Activated T-cell treated with anti-CD3 and anti-CD28 coated beads, Interleukin-2, amount 50 U/mL, for 48 hours (primary cell): ENCODE measurements at places on chromosomes 7 and 10.

GRCh38 chr7:148148456-148148855 lies 442.1 kb upstream of the C7orf33 start:
- no peak for DNase-seq

- no peak for DNase-seq
Observed at GRCh38 chr10:13700473-13701144, 113.8 kb downstream of the PRPF18 start.

GRCh38 chr10:116587878-116588591 lies 2.7 kb upstream of the PNLIPRP1 start:
- no peak for DNase-seq

GRCh38 chr10:130924138-130924819 lies 387.2 kb downstream of the TCERG1L start:
- no peak for DNase-seq

DNA sequence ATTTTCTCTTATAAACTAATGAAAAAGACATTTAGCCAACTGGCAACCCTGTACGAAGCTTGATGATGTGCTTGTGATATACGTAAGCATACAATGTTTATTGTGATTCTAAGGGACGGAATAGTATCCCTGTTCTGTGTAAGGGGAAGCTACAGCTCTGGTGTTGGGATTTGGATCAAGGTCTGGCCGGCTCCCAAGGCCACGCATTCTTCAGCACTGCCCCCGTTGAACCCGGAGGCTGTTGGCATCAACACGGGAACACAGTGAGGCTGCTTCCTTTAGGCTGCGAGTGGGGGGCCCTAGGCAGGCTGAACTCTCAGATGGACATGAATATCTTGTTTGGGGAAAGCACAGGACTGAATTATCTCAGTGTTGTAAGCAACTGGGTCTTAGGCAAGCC lies 180.6 kb downstream of the CAMK1D start:
- DNase-seq = no peak

DNA sequence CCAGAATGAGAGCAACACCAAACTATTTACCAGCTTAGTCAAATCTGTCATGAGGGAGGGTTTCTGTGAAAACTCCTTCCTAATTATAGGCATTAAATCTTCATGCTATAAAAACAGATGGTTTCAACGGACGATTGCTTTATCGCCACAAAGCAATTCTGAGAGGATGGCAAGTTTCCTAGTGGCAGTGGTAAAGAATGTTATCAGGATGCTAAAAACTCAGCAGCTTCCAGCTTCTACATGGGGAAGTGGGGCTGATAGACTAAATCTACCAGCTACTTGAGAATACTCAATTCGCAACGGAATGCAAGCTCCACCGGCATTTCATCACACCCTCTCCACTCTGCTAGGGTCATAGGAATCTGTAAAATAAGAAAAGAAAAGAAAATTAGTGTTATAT lies 41.8 kb downstream of the JCAD start:
- no peak for DNase-seq

- no peak for DNase-seq
Observed at GRCh38 chr10:76649723-76650127, 987.9 kb downstream of the KCNMA1 start.

DNA sequence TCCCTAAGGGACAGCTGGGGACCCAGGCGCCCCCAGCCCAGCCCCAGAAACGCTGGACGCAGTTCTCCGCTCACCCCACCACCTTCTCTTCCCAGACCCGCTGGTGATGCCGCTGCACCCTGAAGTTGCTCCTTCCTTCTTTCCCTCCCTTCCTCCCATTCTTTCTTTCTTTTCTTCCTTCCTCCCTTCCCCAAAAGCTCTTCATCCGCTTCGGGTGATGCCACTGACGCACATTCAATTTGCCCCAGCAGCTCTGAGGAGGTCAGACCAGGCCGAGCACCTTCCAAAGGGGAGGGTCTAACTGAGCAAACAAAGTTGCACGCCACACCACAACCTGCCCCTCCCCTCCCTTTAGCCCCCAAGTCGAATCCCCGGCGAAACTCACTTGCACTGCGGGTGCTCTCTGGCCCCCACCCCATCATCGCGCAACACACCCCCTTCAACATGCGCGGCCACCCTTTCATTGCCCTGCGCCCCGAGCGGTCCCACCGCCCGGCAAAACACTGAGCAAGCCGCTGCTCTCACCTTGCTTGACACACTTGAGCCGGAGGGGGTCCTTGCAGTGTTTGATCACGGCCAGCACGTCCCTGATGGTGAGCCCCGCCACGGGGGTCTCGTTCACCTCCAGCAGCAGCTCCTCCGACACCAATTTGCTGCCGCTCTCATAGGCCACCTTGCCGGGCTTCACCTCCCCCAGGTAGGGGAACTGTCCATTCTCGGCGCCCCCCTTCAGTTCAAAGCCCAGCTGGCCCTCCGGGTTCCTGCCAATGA lies 787 bp downstream of the MAGI2 start:
- DNase-seq = no peak

DNA sequence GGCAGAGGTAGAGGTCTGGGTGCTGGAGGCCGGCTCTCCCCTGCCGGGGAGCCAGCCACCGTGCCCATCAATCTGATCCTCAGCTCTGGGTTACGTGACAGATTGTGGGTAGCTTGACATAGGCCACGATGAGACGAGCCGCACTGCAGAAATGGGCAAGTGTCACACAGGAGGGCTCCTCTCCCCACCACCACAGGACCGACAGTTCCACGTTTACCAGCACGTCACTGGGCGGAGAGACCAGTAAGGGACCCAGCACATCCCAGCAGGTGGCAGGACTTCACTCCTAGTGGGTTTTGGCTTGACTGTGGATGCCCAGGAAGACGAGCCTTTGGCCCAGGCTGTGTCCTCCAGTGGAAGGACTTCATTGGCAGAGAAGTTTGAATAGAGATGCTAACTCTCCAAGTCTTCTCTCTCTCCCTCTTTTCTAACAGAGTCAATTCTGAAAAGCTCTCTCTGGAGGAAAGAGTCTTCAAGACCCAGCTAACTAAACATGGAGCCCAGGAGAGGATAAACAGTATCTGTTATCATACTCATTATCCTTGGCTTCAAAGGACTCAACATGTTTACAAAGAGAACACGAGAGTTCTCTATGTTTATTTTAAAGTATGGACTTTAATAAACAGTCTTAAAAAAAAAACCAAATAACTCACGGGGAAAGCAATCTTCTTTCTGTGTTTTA lies 129.3 kb upstream of the JCAD start:
- no peak for DNase-seq

GRCh38 chr10:3054183-3054850 lies 13.0 kb upstream of the PFKP start:
- no peak for DNase-seq

DNA sequence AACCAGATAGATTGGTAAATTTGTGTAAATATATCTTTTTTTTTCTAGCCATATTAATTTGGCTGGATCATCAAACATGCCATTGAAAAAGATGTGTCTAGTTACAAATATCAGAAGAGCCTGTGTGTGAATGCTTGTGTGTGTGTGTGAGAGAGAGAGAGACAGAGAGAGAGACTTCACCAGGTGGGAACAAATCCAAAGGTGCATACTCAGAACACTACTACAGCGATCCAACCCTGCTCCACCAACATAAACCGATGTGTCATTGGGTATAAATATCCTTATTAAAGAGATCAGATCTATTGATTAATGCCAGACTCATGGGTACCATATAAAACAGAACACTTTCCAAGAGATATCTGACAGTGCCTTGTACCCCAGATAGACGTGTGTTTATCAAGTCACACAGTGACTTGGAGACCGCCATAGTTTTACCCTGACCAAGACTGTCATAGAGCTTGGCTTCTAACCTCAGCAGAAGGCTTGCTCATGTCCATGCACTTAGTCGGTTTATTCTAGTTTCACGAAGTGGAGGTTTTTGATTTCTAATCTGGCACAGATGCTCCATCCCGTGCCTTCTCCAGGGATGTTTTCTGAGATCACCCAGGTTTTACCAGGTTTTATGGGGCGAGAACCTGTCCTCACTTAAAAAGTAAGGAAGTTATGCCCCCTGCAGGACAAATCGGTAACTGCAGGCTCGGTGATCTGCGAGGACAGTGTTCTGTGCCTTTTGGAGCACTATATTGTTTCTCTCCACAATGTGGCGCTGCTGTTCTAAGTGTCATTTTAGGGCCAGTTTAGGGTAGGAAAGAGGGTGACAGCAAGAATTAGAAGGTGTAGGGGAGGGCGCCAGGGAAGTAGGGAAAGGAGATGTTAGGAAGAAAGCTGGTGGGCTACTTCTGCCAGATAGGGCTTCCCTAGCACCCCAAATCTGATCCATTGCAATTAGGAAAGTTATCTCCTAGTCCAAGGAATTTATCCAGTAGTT lies 29.3 kb upstream of the WNT8B start:
- DNase-seq = peak; percentile 99

- no peak for DNase-seq
Observed at GRCh38 chr7:119555788-119556187, 717.2 kb upstream of the KCND2 start.

DNA sequence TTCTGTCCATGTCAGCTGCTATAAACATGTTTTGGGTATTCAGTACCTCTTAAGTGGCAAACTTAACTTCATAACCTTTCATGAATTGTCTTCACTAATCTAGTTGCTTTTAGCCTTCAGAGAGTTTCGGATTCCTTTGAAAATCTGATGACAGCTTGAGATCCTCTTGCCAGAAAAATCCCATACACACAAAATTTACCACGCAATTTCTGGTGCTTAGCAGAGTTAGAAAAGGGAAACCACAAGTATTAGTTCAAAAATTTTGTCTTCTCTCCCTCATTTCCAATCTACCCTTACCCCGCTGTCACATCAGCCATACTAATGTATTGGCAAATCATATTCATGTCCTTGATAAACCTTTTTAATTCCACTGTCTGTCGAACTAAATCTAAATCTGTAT lies 72.7 kb upstream of the TMEM106B start:
- no peak for DNase-seq

GRCh38 chr7:134887523-134887922 lies 98.8 kb upstream of the AGBL3 start:
- no peak for DNase-seq

GRCh38 chr10:98460837-98461499 lies 14.2 kb upstream of the HPS1 start:
- DNase-seq = no peak

DNA sequence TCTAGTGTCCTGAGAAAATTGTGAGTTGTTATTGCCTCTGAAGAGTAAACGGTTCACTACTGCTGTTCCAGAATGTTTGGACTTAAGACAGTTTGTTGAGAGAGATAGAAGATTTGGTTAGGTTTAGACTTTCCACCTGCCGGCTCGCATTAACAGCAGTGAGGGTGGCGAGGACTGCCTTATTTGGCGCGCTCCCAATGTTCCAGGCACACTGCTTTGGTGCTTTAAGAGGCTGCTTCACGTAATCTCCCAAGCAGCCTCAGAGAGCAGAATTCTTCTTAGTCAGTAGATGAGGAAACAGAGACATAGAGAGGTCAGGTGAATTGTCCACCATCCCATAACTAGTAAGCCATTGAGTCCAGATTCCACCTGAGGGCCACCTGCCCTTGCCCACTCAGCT lies 41.1 kb downstream of the GLRX3 start:
- no peak for DNase-seq

- no peak for DNase-seq
Observed at GRCh38 chr10:260819-261429, 125.7 kb downstream of the ZMYND11 start.
